Midbrain (tissue), 1 donor: ENCODE measurements at places on chromosomes 6 and 20.

DNA sequence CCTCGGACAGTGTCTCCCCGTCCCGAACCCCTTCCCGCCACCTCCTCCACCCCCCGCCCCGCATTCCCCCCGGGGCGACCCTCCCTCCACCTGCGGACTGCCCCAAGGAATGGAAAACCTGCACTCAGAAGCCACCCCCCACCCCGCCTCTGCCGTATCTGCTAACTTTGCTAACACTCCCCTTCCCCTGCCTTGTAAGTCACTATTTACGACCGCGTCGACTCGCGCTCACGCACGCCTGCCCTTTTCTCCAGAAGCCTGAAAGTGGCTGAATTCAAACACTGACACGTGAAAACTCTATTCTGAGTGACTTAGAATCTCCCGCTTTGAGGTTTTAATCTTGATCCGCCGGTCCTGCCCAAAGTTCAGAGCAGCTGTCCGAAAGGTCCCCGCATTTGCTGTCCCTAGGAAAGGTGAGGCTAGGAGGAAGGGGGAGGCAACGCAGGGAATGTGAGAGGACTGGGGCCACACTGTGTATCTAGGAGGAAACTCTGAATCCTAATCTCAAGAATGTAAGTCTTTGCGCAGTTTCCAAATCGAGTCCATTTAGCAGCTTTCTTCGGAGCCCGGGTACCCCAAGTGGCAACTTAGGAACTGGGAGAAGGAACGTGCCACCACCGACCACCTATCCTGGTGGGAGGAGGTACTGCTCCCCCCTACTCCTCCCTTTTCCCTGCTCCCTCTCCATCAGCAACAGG is 9.3 kb upstream of the POU3F2 start:
- no peak for DNase-seq

GRCh38 chr20:17343656-17344452 is 117.0 kb downstream of the PCSK2 start:
- no peak for DNase-seq

DNA sequence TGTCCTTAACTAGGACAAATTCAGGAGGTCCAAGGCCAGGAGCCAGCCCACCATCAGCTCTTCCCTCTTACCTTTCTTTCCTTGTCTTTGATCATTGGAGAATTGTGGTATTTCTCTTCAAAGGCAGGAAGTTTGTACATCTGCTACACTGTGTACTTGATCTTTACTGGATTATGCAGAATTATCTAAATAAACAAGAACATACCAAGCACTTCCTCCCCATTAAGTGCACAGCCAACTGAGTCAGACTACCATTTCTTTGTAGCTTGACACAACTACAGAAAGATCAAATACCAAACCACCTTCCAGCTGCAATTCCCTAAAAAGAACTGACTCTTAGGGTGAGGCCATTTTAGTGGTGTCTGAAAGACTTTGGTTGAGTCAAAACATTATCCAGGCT is 195.1 kb downstream of the HDGFL1 start:
- DNase-seq, result no peak

DNA sequence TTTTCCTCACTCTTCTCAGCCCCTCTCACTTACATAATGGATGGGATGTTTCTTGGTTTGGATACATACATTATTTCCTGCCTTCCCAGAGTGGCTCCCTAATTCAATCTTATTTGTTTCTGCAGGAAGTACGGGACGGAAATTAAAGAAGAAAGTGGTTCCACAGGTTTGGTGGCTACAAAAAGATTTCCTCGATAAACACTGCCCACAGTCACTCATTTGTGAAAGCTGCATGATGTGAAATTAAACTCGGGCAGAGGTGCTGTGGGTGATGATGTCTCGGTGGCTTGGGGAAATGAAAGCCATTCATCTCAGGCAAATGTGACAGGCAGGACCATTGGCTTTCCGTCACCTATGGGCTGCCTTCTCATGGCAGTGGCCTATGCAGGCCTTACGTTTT is 119.5 kb upstream of the KCNG1 start:
- DNase-seq, result no peak

- no peak for DNase-seq
These were observed 406.2 kb upstream of the NOX3 start for GRCh38 chr6:155861821-155862220.

GRCh38 chr20:12575352-12576095 is 433.2 kb upstream of the SPTLC3 start:
- DNase-seq, result no peak

- no peak for DNase-seq
These were observed 186.4 kb downstream of the LRFN2 start for GRCh38 chr6:40400738-40401137.

- DNase-seq, result no peak
These were observed 709 bp upstream of the ASXL1 start for GRCh38 chr20:32357375-32357868.

- no peak for DNase-seq
These were observed 98.3 kb downstream of the SIM1 start for GRCh38 chr6:100366419-100366818.

DNA sequence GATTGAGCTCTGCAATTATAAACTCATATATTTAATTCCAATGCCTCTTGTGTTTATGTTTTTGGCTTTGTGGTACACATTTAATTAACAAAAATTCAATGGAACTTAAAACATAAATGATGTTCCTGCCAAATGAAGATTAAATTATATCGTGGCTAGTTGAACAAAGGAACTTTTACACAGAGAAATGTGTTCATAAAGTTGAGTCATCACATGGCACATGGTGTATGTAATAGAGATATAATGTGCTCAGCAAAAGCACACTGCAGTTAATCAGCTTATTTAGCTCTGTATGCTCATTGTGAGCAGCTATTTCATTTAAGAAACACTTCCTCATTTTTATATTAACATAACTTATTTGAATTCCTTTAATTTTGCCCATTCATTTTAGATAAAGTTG is 1295.6 kb upstream of the CITED2 start:
- DNase-seq, result no peak
